ENCODE measurements at places on chromosomes 1 and 21.

DNA sequence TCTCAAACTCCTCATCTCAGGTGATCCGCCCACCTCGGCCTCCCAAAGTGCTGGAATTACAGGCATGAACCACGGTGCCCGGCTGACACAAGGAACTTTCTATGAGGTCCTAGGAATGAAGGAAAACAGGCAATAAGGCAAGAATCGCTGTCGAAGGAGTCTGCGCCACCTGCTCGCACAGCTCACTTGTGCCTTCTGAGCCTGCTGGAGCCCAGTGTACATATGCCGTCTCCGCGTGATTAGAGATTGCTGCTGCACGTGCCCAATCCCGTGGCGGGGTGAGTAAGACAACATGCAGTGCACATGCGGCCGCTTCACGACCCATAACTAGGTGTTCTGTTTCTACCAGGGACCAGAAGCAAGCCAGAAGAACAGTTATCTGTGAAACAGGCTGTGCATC, 24.3 kb downstream of the H3-3A start:
- DNase-seq = no peak

DNA sequence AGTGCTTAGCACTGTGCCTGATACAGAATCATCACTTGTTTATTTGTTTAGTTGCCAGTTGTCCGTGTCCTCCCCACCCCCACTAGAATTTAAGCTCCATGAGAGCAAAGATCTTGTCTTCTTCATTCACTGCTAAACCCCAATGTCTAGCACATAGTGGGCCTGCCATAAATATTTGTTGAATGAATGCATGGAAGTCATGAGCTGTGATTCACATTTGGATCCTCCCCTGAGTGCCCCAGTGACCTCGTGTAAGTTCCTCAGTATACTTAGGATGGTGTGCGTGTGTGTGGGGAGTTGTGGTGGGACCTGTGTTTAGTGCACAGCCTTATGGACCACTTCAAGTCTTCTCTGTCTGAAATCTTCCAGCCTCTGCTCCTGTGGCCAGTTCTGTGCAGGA, 23.1 kb downstream of the IER5 start:
- DNase-seq = no peak

GRCh38 chr1:62038594-62039284, 155.9 kb upstream of the L1TD1 start:
- DNase-seq = no peak

DNA sequence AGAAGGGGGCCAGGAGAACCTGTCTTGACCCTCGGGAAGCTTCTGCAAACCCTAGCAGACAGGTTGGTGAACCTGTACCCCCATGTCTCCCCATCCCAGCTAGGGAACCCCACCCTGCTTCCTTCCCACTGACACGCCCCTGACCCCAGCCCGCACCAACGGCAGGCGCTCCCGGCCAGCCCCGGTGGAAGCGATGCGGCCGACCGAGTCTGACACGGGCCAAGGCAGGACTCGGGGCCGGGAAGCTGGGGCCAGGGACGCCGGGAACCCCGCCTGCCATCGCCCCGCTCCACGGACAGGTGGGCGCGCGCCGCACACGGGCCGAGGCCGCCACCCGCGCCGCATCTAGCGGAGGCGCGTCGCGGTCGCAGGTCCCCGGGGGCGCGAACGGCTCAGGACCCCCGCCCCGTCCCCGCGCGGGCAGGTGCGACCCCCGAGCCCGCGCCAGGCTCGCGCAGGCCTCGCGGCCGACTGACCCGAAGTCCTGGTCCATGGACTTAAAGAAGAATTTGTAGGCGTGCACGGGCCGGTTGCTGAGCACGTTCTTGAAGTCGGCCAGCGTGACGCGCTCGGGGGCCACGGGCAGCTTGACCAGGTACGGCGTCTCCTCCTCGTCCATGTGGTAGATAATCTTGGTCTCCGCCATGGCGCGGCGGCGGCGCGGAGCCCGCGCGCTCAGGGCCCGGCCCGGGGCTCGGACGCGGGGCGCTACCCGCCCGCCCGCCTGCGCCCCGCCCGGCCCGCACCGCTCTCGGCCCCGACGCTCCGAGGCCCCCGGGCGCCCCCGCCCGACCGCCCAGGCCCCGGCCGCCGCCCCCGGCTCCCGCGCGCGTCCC, 580 bp downstream of the DVL1 start:
- peak; percentile 68 for DNase-seq

- DNase-seq = no peak
These were observed 67.3 kb downstream of the RUNX1 start for GRCh38 chr21:34981791-34982190.

DNA sequence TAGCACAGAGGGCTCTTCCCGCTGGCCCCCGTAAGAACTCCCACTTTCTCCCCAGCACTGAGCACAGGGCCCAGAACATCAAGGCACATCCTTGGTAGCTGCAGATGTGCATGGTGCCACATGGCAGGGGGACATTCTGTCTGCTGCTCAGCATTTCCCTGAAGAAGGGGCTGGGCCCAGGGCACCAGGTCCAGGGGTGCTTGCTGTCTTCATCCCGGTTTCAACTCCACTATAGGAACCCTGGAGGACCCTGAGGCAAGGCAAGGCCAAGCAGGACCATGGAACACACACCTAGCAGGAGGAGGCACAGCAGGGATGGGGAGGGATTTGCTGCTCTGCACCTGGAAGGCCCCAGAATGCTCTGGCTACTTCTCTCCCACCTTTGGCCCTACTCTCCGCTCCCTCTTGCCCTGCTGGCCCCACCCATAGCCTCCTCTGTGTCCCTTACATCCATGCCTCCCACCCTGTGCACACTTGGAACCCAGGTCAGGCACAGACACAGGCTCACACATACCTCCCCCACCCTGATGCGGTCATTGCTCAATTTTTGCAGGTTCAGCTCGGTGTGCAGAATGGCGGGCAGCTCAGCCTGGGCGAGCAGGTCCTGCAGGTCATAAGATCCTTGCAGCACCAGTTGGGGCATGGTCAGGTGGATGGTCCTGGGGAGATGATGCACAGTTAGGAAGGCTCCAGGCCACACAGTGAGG, 10.1 kb downstream of the AGT start:
- DNase-seq = no peak

Data from erythroblast (primary cell).